Spinal cord (tissue), 10 donors: ENCODE measurements at places on chromosomes 11 and 22.

GRCh38 chr11:66653123-66653522, 14.6 kb downstream of the RBM4 start:
- peaks cover 67% of the 10 kb centered on the region for H3K36me3 ChIP-seq
- DNase-seq, result no peak
- no peak overlapping the region for H3K27ac ChIP-seq
- H3K4me3 ChIP-seq, result no peak overlapping the region
- no peaks in the 10 kb centered on the region for H3K27me3 ChIP-seq

DNA sequence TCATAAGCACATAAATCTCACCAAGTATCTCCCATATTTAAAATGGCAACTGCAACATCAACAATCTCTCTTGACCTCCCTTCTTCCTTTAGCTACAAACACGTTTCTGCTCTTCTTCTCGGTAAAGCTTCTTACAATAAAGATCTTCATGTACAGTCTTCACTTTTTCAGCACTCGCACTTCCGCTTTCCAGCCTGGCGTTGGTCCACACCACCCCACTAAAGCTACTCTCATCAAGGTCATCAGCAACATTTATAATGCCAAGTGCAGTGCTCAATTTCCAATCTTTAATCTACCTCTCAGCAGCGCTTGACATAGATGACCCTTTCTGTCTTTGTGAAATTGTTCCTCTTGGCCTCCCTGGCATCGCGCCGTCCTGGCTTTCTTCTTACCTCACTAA, 33.6 kb downstream of the NTM start:
- H3K36me3 ChIP-seq, result no peaks in the 10 kb centered on the region
- H3K27ac ChIP-seq, result no peak overlapping the region
- no peaks in the 10 kb centered on the region for H3K27me3 ChIP-seq
- H3K4me1 ChIP-seq, result peaks cover 3% of the 10 kb centered on the region
- DNase-seq, result no peak

DNA sequence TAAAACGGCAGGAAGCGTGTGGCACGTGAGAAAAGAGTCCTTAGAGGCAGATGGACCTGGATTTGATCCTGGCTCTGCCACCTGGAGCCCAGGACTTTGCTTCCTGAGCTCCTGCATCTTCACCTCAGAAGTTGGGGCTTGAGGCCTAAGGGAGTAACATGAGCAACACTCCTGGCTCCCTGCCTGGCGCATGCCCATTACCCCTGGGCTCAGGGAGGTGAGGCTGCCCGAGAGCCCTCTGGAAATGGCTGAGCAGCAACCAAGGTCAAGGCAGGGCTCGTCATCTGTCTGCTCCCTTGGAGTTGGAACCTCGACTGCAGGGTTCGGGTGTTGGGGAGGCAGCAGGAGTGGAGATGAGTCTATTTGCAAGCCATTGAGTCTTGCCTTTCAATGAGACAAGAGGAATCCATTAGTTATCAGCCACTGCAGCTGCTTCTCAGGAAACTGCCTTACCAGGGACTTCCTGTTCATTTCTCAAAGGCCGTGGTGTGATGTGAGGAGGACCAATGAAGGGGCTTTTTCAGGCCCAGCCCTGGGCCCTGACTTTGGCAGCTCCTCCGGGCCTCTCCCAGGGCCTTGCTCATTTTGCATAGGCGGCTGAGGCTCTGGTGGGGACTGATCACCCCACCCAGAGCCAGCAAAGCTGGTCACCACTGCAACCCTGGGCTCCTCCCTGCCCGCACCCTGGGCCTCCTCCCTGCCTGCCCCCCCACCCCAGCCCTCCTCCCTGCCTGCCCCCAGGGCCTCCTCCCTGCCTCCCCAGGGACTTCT, 6.4 kb downstream of the FADS2 start:
- H3K36me3 ChIP-seq, result peaks cover 45% of the 10 kb centered on the region
- H3K27ac ChIP-seq, result peak overlapping the region; percentile 88
- peaks cover 59% of the 10 kb centered on the region for H3K4me1 ChIP-seq

DNA sequence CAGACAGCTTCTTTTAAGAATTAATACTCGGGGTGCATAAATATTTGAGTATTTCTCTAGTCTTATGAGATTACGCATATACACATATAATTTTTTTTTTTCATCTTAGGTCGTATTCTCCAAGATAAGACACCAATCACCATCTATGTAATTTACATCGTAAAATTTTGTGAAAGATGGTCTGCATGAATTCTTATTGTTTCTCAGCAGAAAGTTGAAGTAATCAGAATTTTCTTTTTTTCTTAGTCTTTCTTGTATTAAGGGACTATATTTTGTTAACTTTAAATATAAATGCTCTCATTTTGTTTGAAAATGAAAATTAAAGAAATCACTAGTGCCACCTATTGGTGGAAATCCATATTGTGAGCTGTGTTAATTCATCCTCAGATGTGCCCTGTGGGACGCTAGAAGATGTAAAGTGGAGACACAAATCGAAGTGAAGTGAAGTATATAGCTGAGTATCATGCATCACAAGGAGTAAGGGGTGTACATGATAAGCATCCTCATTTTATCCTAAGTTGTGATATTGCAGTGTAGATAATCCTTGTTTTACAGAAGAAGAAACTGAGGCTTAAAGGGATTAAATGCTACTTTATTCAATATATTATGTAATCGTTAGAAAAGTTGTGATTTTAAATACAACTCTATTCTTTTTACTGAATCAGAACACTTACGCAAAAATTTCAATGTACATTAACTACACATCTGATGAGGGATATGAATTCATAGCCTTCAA, 2084.3 kb downstream of the LRRC4C start:
- no peak overlapping the region for H3K27ac ChIP-seq
- H3K4me1 ChIP-seq, result no peaks in the 10 kb centered on the region
- H3K36me3 ChIP-seq, result no peaks in the 10 kb centered on the region
- no peaks in the 10 kb centered on the region for H3K27me3 ChIP-seq
- DNase-seq, result no peak
- H3K4me3 ChIP-seq, result no peak overlapping the region

- H3K4me3 ChIP-seq, result no peak overlapping the region
- no peaks in the 10 kb centered on the region for H3K36me3 ChIP-seq
- H3K27ac ChIP-seq, result peak overlapping the region; percentile 74
- no peaks in the 10 kb centered on the region for H3K27me3 ChIP-seq
Observed at GRCh38 chr11:128790196-128790595, 76.9 kb downstream of the KCNJ1 start.

DNA sequence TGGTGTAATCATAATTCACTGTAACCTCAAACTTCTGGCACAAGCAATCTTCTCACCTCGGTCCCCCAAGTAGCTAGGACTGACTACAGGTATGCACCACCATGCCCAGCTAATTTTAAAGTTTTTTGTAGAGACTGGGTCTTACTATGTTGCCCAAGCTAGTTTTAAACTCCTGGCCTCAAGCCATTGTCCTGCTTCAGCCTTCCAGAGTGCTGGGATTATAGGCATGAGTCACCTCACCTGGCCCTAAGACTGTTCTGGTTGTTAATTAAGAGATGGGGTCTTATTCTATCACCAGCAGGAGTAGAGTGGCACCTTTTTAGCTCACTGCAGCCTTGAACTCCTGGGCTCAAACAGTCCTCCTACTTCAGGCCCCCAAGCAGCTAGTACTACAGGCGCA, 52.0 kb upstream of the DEPDC7 start:
- no peak overlapping the region for H3K27ac ChIP-seq
- peaks cover 13% of the 10 kb centered on the region for H3K36me3 ChIP-seq
- DNase-seq, result no peak
- H3K4me3 ChIP-seq, result no peak overlapping the region

- no peaks in the 10 kb centered on the region for H3K27me3 ChIP-seq
- no peaks in the 10 kb centered on the region for H3K4me1 ChIP-seq
- H3K36me3 ChIP-seq, result peaks cover 7% of the 10 kb centered on the region
- no peak for DNase-seq
- H3K4me3 ChIP-seq, result no peak overlapping the region
Observed at GRCh38 chr22:27912101-27912500, 7.0 kb downstream of the PITPNB start.

- H3K36me3 ChIP-seq, result no peaks in the 10 kb centered on the region
- no peak within 1 kb of the TSS for H3K4me3 ChIP-seq
- H3K27ac ChIP-seq, result no peak within 1 kb of the TSS
- H3K27me3 ChIP-seq, result no peaks in the 10 kb centered on the region
- no peaks in the 10 kb centered on the region for H3K4me1 ChIP-seq
- DNase-seq, result no peak
Observed at GRCh38 chr11:6892400-6892799, at the start of gene OR2D2. OR2D2 (minus strand) TSS chr11:6892500; CDS start chr11:6892500, 0 bp downstream.

DNA sequence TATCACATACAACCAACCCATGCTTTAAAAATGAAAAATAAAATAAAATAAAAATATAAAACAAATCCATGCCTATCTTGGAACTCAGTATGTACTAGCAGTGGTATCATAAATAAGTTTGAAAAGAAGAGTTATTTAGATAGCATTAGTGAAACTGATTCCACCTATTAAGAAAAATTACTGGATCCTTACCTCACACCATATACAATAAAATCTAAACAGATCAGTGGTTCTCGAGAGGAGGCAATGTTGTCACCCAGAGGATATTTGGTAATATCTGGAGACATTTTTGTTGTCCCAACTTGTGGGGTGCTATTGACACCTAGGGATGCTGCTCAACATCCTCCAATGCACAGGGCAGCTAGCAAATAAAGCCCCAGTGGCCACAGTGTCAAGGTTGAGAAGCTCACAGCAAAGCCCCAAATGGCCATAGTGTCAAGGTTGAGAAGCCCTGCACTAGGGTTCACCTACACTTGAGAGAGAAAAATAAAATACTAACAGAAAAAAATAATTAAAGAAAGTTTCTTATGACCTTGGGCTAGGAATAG, 9.9 kb upstream of the NDUFV1 start:
- no peak overlapping the region for H3K27ac ChIP-seq
- H3K36me3 ChIP-seq, result no peaks in the 10 kb centered on the region
- no peak for DNase-seq
- H3K4me1 ChIP-seq, result no peaks in the 10 kb centered on the region
- no peaks in the 10 kb centered on the region for H3K27me3 ChIP-seq

- H3K36me3 ChIP-seq, result no peaks in the 10 kb centered on the region
- H3K27ac ChIP-seq, result no peak overlapping the region
- no peaks in the 10 kb centered on the region for H3K27me3 ChIP-seq
Observed at GRCh38 chr11:9643751-9644150, 20.1 kb upstream of the SWAP70 start.

- no peak overlapping the region for H3K27ac ChIP-seq
- DNase-seq, result peak; percentile 27
- peaks cover 5% of the 10 kb centered on the region for H3K4me1 ChIP-seq
- H3K4me3 ChIP-seq, result no peak overlapping the region
Observed at GRCh38 chr11:42412590-42412989, 899.2 kb upstream of the API5 start.

DNA sequence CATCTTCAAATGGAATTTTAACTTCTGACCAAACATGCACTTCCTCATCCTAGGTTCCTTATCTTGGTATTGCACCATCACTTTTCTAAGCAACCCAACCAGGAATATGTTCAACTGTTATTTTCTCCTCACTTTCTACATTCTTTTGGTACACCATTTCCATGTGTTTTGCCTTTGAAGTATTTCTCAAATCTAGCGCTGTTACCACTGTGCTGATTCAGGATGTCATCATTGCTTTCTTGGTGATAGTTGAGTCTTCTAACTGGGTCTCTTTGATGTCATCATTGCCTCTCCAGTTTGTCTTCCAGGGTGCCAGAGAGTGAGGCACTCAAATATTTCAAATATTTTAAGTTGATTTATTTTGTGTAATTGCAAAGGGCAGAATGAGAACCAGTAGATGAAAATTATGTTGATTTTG, 47.5 kb downstream of the HORMAD2 start:
- H3K27ac ChIP-seq, result no peak overlapping the region
- no peak overlapping the region for H3K4me3 ChIP-seq
- no peaks in the 10 kb centered on the region for H3K4me1 ChIP-seq
- no peaks in the 10 kb centered on the region for H3K36me3 ChIP-seq
- DNase-seq, result no peak

DNA sequence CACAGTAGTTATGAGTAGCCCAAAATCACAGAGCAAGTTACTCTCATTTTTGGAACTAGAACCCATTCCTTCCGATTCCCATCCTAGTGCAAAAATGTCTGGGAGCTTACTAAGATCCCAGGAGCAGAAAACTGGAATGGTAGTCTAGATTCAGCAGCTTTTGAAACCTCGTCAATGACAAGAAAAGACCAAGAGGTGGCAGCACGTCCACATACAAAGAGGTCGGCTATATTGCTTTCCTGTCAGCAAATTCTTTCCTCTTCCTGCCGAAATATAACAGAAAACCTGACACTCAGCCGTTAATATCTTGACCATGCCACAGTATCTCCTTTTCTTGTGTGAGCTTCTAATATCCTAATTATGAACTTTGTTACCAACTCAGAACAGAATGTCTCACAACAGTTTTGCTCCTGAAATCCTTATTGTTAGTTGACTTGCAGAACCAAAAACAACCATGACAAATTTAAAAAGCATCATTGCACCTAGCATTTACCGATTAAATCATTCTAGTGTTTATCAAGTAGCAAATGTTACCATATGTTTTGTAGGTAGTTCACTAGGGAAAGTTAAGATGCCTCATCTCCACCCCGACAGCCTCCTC, 92.8 kb upstream of the OR9G4 start:
- H3K4me1 ChIP-seq, result no peaks in the 10 kb centered on the region
- no peaks in the 10 kb centered on the region for H3K36me3 ChIP-seq

DNA sequence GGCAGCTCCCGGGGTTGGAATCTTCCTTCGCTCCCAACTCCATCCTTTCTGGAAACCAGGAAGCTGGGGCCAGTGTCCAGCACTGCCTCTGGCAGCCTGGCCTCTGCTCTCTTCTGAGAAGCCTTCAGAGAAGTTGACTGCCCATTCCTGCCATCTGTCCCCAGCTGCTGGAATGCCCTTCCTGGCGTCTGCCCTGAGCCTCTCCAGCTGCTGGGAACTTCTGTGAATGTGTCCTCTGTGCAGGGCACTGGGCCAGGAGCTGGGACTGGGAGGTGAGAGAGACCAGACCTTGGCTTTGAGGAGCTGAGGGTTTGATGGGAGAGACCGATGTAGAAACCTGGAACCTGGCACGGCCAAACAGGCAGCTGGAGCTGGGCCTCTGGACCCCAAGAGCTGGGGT, 5.9 kb upstream of the SOX10 start:
- H3K36me3 ChIP-seq, result peaks cover 52% of the 10 kb centered on the region
- peak overlapping the region; percentile 10 for H3K27ac ChIP-seq
- no peaks in the 10 kb centered on the region for H3K27me3 ChIP-seq
- H3K4me3 ChIP-seq, result no peak overlapping the region
- no peak for DNase-seq

- no peak overlapping the region for H3K4me3 ChIP-seq
- peaks cover 44% of the 10 kb centered on the region for H3K4me1 ChIP-seq
- DNase-seq, result no peak
- H3K36me3 ChIP-seq, result peaks cover 47% of the 10 kb centered on the region
Observed at GRCh38 chr11:65643971-65644370, 6.1 kb downstream of the SIPA1 start.
